SK-N-SH (cell line): ENCODE measurements at places on chromosomes 1 and 21. TPM values are rescaled to one million over a fixed set of nuclear protein-coding genes. Genes with fewer than 3 reads are reported as not detected.

- peaks cover 28% of the 10 kb centered on the region for H3K4me1 ChIP-seq
- no peak for DNase-seq
- H3K27ac ChIP-seq, result peak overlapping the region; percentile 97
- no peaks in the 10 kb centered on the region for H3K36me3 ChIP-seq
- no peak overlapping the region; the same call in 1 of the 2 replicates for H3K4me3 ChIP-seq
Observed at GRCh38 chr1:30822966-30823581, 65.5 kb upstream of the LAPTM5 start.

DNA sequence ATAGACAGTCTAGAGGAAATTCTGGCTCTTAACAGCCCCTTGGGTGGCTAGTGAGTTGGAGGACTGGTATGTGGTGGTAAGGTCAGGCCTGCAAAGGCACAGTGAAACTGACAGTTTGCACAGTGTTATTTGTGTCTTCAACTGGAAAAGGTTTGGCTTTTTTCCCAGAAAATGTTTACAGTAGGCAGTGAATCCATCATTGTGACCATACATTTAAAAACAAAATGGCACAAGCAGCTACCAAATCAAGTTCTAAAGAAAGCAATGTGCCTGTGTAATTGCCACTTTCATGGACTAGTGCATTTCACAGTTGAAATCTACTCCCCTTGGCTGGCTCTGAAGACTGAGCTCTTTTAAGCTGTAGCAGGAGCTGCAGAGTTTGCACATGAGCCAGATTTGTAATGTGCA lies 24.8 kb downstream of the ATPAF1 start:
- peak overlapping the region; percentile 66; the same call in 1 of the 2 replicates for H3K27ac ChIP-seq
- DNase-seq, result no peak
- no peaks in the 10 kb centered on the region for H3K27me3 ChIP-seq
- H3K4me3 ChIP-seq, result no peak overlapping the region
- peaks cover 20% of the 10 kb centered on the region for H3K36me3 ChIP-seq

DNA sequence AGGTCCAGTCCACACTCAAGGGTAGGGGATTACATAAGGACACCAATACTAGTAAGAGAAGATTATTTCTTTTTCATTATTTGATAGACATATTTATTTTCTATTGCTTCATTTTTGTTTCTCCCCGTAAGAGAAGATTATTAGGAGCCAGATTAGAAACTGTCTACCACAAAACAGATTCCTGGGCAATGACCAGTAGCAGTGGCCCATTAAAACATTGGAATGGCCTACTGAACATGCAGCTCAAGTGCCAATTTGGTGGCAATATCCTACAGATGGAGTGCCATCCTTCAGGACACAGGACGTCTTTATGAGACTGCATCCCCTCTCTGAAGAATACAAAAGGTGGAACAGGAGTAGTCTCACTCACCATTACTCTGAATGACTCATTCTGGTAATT lies 34.0 kb upstream of the ARHGAP29 start:
- no peak overlapping the region for H3K4me3 ChIP-seq
- no peaks in the 10 kb centered on the region for H3K27me3 ChIP-seq
- H3K4me1 ChIP-seq, result peaks cover 3% of the 10 kb centered on the region
- no peak overlapping the region for H3K27ac ChIP-seq

DNA sequence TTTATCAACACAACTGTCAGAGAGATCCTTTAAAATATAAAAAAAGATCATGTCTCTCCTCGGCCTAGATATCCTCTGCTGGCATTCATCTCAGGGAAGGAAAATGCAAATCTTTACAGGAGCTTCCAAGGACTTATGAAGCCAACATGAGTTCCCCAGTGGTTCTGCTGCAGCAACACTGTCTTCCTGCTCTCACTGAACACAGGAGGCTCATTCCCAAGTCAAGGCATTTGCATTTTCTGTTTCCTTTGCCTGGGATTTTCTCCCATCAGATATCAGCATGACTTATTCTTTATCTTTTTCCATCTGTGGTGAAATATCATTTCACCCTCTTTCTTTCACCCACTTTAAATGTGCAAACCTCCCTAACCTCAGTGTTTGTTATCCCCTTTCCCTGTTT lies 513.8 kb upstream of the ZP4 start:
- no peak overlapping the region for H3K4me3 ChIP-seq
- no peaks in the 10 kb centered on the region for H3K36me3 ChIP-seq
- no peak for DNase-seq
- peak overlapping the region; percentile 54; the same call in 1 of the 2 replicates for H3K27ac ChIP-seq

DNA sequence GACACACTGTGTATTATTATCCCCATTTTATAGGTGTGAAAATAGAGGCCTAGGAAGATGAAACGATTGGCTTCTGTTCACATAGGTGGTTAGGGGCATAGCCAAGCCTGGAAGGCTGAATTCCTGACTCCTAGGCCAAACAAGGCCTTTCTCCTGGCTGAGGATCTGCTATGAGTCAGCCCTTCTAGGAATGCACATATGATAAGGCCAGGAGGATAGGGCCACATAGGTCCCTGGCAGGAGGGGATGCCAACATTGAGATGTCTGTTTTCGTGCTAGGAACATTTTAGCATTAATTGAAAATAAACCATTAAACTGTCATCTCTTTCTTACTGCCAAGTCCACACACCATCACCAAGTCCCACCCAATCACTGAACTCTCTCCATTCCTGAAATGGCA lies 9.2 kb downstream of the CSMD2 start:
- H3K27ac ChIP-seq, result no peak overlapping the region
- no peak overlapping the region for H3K4me3 ChIP-seq
- DNase-seq, result no peak
- no peaks in the 10 kb centered on the region for H3K27me3 ChIP-seq

- no peak overlapping the region for H3K27ac ChIP-seq
- no peaks in the 10 kb centered on the region for H3K27me3 ChIP-seq
- H3K4me1 ChIP-seq, result no peaks in the 10 kb centered on the region
Observed at GRCh38 chr21:23601549-23601948, 2005.7 kb downstream of the MRPL39 start.

GRCh38 chr1:232598133-232598532 lies 31.8 kb downstream of the SIPA1L2 start:
- H3K27me3 ChIP-seq, result no peaks in the 10 kb centered on the region
- H3K4me1 ChIP-seq, result peaks cover 4% of the 10 kb centered on the region; the same call in 1 of the 2 replicates
- no peak overlapping the region for H3K4me3 ChIP-seq
- H3K36me3 ChIP-seq, result no peaks in the 10 kb centered on the region
- DNase-seq, result no peak

- no peak overlapping the region for H3K27ac ChIP-seq
- DNase-seq, result no peak
- H3K4me3 ChIP-seq, result no peak overlapping the region; the same call in 1 of the 2 replicates
- H3K27me3 ChIP-seq, result no peaks in the 10 kb centered on the region
Observed at GRCh38 chr1:35187816-35188342, 5.1 kb downstream of the SFPQ start.

GRCh38 chr1:169696273-169697100 lies 14.9 kb downstream of the SELL start:
- no peak overlapping the region for H3K27ac ChIP-seq
- no peak overlapping the region for H3K4me3 ChIP-seq
- no peaks in the 10 kb centered on the region for H3K36me3 ChIP-seq
- H3K27me3 ChIP-seq, result no peaks in the 10 kb centered on the region
- no peak for DNase-seq

DNA sequence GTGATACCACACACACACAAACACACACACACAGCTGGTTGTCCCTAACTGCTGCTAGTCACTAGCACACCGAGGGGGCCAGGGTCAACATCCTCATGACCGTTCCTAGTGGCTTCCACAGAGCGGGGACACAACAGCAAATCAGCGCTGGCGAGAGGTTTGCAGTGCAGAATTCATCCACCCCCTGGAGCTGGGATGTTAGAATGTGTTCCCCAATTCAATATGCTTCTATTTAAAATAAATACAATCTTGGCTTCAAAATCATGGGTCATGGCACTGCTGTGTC lies 16.2 kb upstream of the C2CD2 start:
- no peak overlapping the region for H3K4me3 ChIP-seq
- H3K27me3 ChIP-seq, result no peaks in the 10 kb centered on the region

DNA sequence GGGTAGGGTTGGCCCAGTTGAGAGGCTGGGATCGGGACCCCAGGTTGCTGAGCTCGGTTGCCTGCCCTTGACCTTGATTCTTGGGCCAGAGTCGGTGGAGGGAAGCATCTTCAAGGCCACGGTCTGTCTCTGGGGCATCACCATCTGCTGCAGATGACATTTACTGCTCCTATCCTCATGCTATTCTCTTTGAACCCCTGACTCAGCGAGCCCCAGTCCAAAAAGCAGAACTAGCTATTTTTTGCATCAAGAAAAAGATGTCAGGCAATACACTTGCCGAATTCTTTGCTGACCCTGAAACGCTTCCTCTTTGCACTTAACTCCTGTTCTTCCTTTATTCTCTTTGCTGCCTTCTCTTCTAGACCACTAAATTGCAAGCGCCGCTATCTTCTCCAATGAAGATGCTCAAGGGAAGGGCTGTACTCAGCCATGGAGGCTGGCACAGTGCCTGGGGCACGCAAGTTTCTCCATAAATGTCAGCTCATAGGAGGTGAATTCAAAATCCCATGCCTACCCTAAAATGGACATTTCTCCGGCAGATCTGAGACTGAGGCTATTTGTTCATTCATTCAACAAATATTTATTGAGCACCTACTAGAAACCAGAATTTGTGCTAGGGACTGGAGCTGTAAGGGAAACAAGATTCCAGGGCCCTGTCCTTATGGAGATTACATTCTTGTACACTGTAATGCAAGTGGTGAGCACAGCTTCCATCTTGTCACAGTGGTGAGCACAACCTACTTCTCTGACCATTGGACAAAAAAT lies 20.5 kb upstream of the CAPZB start:
- H3K27me3 ChIP-seq, result no peaks in the 10 kb centered on the region
- DNase-seq, result no peak
- no peaks in the 10 kb centered on the region for H3K4me1 ChIP-seq
- H3K27ac ChIP-seq, result peak overlapping the region; percentile 45
- H3K36me3 ChIP-seq, result no peaks in the 10 kb centered on the region
- H3K4me3 ChIP-seq, result no peak overlapping the region

Gene LENEP
- polyA plus RNA-seq, result 0.26 TPM in 1 of 2 replicates, not detected in the other
